ENCODE measurements at places on chromosomes 4 and X.
A peak's percentile ranks its signal among the peaks of the same experiment; 100 is the strongest.

GRCh38 chrX:12948495-12948894 lies 26.4 kb upstream of the TMSB4X start:
- DNase-seq: no peak

DNA sequence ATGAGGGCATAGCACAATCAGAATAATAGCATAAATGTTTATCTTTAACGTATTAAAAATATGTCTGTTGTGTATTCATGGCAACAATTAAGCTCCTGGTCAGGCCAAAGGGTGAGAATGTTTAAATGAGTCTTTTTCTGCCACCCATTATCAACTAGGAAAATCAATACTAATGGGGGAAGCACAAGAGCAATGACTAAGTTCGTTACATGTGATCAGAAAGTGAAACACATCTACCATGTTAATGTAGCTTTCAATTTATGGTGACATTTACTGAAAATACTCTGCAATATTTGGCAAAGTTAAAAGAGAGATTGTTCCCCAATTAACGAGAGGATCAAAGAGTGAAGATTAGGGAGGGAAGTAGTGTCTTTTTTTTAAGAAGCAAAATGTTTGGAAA lies 143.7 kb downstream of the NAA11 start:
- no peak for DNase-seq

GRCh38 chr4:147456706-147457105 lies 24.2 kb upstream of the EDNRA start:
- DNase-seq: no peak

- DNase-seq: no peak
These were observed 23.8 kb downstream of the F9 start for GRCh38 chrX:139554376-139554775.

GRCh38 chr4:152009031-152009670 lies 248.3 kb upstream of the GATB start:
- no peak for DNase-seq

GRCh38 chr4:78561677-78562076 lies 10.1 kb downstream of the ANXA3 start:
- no peak for DNase-seq

DNA sequence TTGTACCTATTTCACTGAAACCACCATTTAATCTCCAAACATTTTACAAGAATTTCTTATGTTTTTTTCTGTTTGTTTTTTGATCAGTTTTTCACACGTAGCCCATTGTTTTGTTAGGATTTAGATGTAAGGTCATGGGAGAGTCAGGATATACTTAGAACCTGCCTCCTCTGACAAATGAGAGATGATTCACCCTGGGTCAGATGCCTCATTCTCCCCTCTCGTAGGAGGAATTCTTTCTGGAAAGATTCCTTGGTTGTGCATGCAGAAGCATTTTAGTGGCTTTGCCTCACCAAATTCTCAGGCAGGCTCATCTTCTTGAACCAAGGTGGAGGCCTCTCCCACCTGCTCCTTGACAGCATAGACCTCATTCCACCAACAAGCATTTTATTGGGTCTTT lies 599.3 kb downstream of the SPRY1 start:
- no peak for DNase-seq

GRCh38 chr4:110417136-110417535 lies 58.8 kb upstream of the ENPEP start:
- no peak for DNase-seq

GRCh38 chr4:74543231-74543781 lies 98.4 kb downstream of the AREG start:
- no peak for DNase-seq

DNA sequence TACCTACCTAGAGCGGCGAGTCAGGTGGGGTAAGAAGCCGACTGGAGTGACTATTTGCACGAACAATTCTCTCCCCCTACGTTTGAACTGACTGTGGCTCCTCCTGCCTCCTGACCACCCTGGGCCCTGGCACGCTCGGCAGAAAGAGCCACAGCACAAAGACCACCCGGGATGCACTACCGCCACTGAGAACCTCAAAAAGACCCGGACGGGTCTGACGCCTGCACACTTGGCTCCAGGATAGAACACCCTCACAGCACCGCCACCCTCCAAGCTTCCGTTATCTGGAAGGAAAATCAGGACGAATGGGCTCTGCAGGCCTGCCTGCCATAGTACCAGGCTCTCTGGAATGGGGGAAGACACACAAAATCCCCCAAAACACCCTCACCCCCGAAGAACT lies 2.2 kb downstream of the LRPAP1 start:
- no peak for DNase-seq

- DNase-seq: no peak
These were observed 23.9 kb downstream of the ACSL4 start for GRCh38 chrX:109709129-109709631.

GRCh38 chrX:118968031-118968430 lies 6.4 kb upstream of the LONRF3 start:
- DNase-seq: no peak

- DNase-seq: no peak
These were observed 86.2 kb downstream of the PPEF1 start for GRCh38 chrX:18793601-18794089.

DNA sequence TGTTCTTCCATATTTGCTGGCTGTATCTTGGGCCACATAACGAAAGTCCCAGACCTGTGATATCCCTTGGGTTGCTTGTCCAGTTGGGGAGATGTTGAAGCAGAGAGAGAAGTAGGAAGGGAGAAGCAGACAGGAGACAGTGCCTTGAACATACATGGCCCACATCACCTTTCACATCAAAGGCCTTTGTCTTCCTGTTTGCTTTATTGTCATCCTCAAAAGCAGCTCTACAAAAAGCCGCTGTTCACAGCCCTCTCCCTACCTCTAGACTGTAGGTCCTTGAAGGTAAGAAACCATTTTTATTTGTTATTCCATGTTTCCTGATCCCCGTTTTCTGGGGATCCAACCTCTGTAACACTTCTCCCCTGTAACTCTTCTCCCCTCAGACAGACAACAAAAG lies 14.9 kb downstream of the USP26 start:
- no peak for DNase-seq

DNA sequence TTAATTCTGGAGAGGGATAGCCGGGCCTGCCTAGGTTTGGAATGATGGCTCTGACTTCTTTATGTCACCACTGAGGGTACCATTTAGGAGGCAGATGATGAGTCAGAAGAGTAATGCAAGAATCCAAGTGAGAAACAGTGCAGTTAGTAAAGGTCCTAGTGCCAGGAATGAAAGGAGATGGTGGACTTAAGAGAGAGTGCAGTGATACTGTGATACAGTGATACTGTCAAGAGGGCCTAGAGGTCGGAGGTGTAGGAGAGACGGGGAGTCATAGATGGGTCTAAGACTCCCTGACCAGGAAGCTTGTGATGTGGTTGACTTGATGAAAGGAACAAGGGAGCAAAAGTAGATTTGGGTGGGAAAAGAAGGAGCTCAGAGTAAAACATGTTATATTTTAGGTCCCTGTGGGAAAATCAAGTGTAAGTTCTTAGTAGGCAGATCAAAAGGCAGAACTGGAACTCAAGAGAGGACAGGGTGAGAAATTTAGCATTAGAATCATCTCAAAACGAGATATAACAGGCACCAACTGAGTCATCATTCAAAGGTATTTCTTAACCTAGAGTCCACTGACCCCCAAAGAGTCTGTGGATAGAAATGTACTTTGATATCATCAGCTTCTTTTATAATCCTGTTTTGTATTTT lies 85.0 kb downstream of the NFKB1 start:
- no peak for DNase-seq

DNA sequence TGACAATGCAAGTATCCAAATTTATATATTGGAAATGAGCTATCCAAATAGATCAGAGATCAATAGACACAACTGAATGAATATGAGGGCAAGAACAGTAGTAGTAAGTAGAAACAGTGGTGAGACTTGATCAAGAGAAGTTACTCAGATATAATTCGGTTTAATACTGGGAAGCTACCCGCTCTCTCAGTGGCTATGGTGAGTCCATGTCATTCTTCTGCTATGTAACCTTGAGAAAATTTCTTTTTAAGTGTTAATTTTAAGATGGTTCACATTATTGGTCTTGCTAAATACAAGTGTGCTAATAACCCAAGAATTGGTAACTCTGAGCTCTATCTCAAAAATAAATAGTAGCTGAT lies 53.6 kb downstream of the LEF1 start:
- DNase-seq: no peak

- DNase-seq: no peak
These were observed 199.2 kb upstream of the FAM9B start for GRCh38 chrX:9233141-9233540.

DNA sequence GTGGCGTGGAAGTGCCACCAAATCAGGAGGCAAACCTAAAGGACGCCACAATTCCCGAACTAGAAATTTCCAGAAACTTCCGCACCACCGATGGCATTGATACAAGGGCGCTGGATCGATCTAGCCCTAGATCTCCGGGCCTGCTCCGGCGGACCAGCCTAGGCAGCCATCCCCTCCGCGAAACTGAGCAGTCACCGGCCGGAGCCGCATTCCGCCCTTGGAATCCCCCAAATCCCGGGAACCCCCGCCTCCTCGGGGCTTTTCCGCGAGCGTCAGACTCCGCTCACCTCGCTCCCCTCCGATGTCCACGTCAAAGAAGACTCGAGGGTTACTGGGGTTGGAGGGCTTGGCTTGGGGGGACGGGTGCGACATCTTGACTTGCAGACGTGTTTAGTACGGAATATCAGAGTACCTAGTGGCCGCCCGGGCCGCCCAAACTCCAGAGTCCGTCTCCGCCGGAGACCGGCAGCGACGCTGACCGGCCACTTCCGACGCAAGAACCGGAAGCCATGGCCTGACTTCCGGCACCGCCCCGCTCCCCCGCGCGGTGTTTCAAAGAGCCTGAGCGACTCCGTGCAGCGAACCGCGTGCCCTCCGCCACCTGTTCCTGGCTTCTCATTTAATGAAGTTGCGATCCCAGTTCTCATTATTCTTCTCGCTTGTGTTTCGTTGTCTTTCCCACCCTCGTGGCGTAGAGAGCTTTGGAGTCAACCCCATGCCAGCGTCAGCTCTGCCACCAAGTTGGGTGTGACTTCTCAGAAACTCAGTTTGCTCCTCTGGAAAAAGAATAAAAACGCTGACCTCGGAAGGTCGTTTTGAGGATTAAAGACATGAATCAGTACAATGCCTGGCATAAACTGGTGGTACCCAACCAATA lies at the start of gene PPID:
PPID (minus strand) TSS at position 480 of the 877 bp plus-strand sequence; CDS start at position 372, 108 bp downstream.
- peak; percentile 72 for DNase-seq

GRCh38 chr4:710916-711315 lies 5.3 kb downstream of the PCGF3 start:
- DNase-seq: no peak

GRCh38 chr4:107292979-107293378 lies 256.9 kb upstream of the DKK2 start:
- DNase-seq: no peak

DNA sequence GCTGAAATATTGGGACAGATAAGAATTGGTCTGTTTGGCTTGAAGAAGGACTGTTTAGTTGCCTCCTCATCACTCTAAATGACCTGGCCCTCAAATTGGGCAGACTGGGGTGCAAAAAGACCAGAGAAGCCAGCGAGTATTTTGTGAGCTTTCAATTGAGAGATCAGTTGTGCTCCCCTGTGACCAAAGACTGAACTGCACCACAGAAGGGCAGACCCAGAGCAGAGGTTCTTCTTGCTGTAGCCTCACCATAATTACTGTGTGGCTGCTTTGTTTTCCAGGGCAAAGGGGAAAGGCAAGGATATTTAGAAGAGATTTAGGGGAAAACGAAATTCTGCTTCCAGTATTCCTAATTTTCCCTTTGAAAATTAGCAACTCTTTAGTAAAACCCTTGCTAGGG lies 104.0 kb upstream of the MBNL3 start:
- no peak for DNase-seq

DNA sequence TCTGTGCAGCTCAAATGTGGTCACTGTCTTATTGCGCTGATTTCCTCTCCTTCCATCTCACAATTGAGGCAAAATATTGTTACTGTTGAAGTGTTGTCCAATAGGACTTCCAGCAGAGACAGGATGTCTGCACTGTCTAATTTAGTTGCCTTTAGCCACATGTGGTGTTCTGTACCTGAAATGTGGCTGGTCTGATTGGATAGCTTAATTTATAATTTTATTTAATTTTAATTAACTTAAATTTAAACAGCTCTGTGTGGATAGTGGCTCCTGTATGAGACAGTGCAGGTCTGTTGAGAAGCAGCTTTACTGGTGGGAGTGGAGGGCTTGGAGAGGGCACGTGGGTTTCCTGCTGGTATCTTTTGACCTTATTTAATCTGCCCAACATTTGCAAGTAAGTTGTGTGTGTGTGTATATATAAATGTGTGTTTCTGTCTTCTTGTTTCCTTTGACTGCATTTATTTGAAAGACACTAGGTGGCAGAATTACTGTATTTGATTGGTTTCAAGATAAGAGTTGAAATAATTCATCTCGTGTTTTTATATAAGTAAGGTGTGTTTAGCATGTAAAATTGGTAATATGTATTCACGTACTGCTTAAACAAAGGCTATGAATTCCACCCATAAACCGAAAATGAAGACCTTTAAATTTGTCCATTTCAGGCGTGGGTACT lies 55.3 kb upstream of the MSANTD1 start:
- no peak for DNase-seq

DNA sequence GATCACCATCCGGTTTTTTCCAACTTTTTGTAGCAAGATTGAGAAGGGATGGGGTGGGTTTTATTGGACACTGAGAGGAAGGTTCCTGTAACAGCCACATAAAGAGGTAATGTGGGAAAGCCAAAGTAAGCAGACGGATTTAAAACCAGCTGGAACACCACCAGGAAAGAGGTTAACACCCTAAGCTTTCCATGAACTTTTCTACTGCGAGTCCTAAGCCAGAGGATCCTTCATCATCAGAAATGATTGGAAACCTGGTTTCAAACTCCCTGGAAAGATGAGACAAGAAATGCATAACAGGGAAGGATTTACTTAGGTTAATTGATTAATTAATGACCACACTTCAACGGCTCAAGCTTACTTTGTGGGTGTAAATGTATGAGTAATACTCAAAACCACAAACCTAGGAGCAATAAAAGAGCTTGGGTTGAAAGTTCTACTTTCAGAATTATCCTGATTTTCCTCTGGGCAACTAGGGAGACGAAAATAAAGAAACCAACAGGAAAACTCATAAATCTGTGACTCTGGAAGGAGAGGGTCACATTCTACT lies 91.5 kb downstream of the COX18 start:
- no peak for DNase-seq

DNA sequence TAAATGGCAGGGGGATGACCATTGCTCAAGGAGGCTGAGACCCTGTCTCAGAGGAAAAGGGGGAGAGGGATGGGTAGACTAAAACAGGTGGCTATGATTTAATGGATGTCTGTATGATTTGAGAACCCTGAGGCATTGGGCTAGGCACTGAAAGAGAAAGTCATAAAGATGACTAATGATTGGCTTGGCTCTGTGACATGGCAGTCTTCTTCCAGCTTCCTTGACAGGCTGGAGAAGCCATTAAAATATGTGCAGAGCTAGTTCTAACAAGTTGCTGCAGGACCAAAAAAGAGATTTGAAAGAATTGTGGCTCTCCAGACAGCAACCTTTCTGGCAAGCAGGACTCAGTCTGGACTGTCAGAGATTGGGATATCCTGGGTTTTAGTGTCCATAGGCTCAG lies 53.6 kb downstream of the AMER1 start:
- DNase-seq: no peak

DNA sequence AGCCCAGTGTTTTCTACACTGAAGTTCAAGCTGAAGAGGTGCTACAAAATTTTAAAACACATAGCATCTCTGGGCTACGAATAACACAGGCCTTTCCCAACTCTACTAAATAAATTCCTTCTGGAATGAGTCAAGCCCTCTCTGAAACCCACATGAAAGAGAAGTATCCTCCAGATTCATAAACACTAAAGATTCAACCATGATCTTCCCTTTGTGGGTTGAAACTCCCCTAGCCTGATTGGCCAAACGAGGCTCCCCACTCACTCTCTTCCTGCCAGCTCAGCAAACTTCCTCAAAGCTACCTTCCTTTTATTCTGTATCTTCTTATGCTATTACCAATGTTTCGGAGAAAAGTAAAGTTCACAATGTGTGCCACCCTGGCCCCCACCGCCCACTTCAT lies 95.4 kb downstream of the NKX6-1 start:
- no peak for DNase-seq

Data from effector memory CD4-positive, alpha-beta T cell (primary cell).